GM04503 (cell line): ENCODE measurements at places on chromosomes 4 and X.

DNA sequence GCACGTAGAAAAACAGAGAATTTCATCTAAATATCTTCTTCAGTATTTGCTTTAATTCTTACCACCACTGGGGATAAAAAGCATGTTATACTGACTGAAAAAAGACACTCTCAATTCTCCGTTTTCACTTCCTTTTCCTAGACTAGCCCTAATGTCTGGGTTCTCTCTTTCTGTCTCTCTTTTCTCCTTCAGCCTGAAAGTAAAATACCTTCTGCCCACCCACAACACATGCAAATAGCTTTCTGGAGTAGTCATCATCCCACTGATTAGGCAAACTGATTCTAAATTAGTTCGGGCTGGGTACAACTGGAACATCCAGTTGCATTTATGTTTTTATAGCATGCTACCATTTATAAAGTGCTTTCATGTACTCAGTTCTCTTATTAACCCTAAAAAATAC is 142.4 kb upstream of the ANKRD50 start:
- DNase-seq: no peak

DNA sequence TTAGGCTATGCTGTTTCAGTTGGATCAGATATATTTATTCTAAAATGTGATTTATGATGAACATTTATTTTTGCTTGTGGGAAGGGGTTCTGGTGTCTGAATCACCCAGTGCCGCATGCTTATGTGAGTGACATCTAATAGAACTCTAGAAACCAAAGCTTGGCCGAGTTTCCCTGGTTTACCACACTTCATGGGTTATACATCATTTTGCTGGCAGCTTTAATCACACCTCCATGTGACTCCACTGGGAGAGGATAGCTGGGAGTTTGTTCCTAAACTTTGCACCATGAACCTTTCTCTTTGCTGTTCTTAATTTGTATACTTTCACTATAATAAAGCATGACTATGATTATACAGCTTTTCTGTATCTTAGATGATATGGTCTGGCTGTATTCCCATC is 382.9 kb downstream of the INPP4B start:
- no peak for DNase-seq

DNA sequence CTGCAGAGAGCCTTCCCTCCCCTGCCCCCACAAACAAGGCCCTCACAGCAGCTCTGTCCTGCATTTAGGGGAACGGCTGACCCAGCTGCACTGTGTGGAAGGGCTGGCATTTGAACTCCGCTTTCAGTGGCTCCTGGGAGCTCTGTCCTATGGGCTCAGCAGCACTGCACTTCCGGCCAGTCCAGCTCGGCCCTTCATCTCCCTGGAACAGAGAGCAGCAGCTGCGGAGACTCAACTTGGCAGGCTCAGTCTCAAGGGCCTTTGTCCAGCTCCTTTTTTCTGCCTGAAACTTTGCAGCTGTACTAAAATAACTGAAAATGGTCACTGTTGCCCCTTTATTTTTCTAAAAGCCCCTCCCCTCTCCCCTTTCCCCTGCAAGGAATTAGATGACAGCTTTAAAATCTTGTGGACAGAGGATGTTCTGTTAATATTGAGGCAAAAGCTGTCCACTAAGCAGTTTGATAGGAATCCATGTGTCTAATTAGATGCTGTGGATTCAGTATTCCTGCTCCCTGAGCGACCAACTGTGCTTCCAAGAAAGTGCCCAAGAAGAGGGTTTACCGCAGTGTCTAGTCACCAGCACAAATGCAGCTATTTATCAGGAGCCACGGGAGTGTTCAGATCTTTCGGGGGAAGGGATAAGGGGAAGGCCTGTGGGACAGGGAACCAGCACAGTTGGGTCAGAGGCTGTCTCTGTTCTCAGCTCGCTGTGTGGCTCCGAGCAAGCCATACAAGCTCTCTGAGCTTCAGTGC is 133.1 kb downstream of the AFAP1 start:
- no peak for DNase-seq

- DNase-seq: no peak
Measured at GRCh38 chr4:100391863-100392262, 126.0 kb downstream of the EMCN start.

DNA sequence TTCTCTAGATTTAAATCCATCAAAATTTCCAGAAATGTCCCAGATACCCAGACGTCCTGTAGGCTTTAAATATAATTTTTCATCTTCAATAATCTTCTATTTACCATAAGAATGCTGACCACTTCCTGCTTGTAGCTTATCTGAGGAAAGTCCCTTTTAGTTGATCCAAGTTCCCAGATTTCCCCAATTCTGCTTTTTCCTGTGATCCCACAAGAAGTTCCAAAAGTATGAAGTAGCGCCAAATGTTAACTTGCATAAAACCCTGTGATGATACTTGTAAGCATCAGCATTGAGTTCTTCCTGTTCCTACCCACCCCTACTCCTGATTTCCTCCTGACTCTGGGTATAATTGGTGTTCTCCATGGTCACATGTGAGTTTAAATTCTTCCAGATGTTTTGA is 10.6 kb upstream of the TLR8 start:
- no peak for DNase-seq

DNA sequence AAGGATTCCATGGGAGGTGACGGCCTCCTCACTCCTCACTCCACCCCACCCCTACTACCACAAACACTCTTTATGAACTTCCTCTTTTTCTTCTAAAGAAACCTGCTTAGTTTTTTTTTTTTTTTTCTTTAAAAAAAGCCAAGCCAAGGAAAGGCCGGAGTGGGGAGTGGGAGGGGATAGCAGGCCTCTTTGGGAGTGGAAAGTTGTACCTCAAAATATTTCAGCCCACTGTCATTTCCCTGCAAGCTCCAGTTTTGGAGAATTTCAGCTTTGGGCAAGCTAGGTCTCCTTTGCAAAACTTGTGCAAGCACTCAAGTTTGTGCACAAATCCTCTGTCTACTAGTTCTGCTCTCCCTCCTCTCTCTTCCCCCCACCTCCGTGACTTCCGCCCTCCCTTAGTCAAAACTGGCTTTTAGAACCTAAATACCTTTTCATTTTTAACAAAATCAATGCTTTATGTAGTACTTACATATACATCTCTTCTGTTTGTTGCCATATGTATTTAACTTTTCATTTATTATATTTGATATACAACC is 512 bp upstream of the ANTXR2 start:
- no peak for DNase-seq

GRCh38 chrX:53950130-53950733 is 94.0 kb downstream of the PHF8 start:
- no peak for DNase-seq

DNA sequence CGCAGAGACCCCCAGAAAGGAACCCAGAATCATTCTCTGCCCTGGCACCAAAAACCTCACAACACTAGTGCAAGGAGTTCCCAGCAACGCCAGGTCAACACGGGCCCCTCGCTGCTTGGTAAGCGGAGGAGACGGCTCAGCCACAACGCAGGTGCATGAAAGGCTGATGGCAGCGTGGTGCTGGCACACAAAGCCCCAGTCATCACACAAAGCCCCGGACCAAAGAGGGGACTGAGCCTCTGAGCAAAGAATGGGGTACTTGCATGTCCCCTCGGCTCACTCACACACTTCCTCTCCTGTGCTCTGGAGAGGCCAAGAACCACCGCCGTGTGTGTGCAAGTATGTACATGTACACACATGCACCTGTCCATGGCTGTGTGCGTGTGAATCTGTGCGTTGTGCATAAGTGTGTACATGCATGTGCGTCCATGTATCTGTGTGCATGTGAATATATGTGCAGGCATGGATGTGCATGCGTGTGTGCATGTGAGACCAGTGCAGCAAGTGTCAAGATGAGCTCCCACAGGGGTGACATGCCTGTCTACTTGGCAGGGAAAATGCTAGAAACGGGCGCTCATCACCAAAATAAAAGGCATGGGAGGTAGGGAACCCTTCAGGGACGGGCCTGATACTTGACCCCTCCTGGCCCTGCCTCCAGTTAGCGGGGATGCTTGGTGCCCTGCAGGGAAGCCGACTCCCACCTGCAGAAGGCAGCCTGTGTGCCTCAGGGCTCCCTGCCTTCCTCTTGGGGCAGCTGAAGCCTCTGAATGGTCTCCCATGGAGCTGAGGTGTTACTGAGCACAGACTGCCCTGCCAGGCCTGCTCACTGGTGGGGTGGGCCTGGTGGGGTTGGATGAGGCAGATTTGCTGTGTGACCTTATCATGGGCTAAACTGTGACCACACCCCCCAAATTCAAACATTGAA is 60.4 kb downstream of the ZFYVE28 start:
- no peak for DNase-seq

DNA sequence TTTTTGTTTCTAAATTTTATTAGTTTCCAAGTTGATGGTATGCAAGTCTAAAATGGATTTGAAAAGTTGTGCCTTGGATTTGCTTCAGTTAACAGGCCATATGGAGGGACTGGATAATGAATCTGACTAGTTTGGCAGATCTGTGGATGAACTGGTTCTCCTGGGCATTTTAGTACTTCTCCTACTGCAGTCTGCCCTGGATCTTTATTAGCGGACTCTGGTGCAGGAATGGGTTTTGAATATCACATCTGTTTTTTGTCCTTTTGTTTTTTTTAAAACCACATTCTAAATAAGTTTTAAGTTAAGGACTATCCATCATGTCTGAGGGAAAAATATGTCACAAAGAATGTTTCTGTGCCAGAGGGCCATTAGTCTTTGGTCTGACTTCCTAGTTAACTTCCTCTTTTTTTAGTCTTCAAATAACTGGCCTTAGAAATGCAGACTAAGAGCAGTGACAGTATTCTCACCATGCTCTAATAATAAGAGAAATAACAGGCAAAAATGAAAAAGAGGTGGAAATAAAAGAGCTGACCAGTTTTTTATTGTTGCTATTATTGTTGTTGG is 13.9 kb upstream of the DCK start:
- no peak for DNase-seq

- no peak for DNase-seq
Measured at GRCh38 chr4:173347467-173347866, 13.3 kb upstream of the HMGB2 start.

- no peak for DNase-seq
Measured at GRCh38 chr4:140096921-140097320, 57.1 kb downstream of the MAML3 start.

- DNase-seq: peak; percentile 88
Measured at GRCh38 chr4:53763813-53764597, 172.7 kb upstream of the LNX1 start.

DNA sequence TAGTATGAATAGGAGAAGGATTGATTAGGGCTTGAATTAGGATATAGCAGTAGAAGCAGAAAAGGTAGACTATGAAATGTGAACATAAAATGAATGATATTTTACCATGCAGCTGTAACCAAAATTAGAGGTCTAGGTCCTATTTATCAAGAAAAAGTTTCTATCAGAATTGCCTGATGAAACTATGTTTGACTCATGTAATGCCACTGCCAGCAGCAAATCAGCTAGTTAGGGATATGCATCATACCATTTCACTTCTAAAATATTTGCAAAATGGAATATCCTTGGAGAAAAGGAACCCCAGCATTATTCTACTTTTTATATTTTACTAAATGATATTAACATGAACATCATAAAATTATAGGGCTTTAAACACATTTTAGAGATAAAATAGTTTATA is 188.4 kb downstream of the WDFY3 start:
- DNase-seq: no peak

DNA sequence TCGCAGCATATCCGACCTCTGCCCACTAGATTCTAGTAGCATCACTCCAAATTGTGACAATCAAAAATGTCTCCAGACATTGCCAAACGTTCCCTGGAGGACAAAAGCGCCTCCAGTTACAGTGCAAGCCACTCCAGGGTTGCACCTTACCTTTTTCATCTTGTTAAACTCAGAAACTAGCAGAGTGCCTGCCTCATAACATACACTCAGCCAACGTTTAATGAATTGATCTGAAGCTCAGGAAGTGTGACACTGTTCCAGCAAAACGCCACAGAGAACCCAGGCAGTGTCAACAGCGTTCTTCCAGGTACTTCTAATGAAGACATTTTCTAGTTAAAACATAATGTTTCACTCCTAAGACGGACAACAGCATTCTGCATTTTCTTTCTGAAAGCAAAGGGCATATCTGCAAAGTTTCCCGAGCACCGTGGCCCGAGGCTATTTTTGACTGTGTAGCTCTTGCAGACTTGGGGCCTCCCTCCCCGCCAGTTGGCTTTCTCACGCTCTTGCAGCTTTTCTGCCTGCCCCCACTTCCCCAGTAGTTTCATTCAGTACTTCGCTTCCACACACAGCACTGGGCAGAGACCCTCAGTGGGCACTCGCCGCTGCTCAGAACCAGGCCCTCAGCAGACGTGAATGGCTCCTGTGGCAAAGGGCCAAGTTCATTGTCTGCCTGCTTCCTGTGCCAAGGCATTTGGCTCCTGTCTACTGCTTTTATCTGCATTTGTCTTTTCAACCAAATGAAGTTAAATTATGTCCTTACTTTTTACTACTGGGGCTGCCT is 133.4 kb upstream of the TTC29 start:
- DNase-seq: no peak

GRCh38 chrX:132184871-132185270 is 34.4 kb downstream of the RAP2C start:
- no peak for DNase-seq

- DNase-seq: no peak
Measured at GRCh38 chrX:136778916-136779315, 1.8 kb downstream of the ARHGEF6 start.

GRCh38 chrX:124239324-124239723 is 93.1 kb upstream of the TEX13D start:
- DNase-seq: no peak

GRCh38 chr4:67273666-67274065 is 271.6 kb downstream of the CENPC start:
- no peak for DNase-seq

GRCh38 chrX:110276778-110277177 is 41.1 kb downstream of the AMMECR1 start:
- no peak for DNase-seq

DNA sequence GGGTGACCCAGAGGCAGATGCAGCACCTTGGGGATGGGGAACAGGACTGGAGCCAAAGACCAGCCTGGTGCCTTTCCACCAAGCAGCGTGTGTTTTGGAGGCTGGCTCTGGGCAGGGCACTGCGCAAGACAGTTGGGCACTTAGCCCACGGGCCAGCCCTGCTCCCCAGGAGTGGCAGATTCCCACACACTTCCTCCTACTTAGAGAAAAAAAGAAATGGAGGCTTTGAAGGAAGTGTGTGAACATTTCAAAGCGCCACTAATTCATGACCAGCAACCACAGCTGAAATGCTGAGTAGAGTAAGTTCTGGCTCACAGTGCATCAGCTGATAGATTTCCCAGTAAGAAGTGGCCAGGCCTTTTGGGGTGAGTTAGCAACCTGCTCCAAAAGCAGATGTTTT is 54.9 kb upstream of the LGI2 start:
- no peak for DNase-seq
